SK-N-SH treated with all-trans-retinoic acid at 6 μM for 48 hours (cell line): ENCODE measurements at places on chromosomes 2 and 18.
A peak's percentile ranks its signal among the peaks of the same experiment; 100 is the strongest.

DNA sequence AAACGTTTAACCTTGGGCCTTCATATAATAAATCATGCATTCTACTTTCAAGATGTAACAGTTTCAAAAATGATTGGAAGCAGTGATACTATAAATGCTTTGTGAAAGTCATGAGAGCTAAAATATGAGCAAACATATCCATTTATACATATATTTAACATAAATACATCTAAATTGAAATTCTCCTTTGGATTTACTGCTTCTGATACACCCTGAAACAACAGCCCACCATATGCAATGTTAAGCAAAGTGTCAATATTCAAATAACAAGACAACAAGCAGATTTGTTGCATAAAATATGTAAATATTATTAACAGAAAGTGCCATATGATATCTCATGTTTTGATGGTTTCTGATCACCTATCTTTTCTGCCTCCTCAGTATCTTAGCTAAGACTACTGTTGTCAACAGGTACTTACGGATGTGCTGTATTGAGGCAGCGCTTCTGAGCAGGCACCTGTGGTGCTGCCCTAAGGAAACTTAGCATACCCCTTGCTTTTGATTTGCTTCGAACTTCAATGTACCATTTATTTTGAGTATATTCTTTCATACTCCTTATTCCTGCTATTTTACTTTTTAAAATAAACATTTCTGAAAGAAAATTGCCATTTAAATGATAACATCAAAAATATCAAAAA is 6.1 kb downstream of the FIGN start:
- no peak for ATAC-seq

- no peak for ATAC-seq
These were observed 193.6 kb downstream of the SH3RF3 start for GRCh38 chr2:109322641-109323040.

DNA sequence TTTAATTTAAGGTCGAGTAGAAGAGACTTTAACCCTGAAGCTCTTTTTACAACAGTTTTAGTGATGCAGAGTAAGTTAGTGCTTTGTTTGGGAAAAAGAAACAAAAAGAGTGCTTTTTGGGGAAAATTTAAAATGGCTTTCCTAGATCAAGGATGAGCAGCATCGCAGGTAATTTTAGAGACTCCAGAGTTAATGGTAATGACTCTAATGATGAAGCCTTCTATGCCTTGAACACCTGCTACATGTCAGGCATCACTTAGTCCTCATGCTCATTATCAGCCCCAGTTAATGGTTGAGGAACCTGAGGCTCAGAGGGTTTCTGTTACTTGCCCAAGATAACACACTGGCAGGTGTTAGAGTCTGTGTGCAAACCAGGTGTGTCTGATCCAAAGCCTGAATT is 167.8 kb downstream of the ACOXL start:
- no peak for ATAC-seq

DNA sequence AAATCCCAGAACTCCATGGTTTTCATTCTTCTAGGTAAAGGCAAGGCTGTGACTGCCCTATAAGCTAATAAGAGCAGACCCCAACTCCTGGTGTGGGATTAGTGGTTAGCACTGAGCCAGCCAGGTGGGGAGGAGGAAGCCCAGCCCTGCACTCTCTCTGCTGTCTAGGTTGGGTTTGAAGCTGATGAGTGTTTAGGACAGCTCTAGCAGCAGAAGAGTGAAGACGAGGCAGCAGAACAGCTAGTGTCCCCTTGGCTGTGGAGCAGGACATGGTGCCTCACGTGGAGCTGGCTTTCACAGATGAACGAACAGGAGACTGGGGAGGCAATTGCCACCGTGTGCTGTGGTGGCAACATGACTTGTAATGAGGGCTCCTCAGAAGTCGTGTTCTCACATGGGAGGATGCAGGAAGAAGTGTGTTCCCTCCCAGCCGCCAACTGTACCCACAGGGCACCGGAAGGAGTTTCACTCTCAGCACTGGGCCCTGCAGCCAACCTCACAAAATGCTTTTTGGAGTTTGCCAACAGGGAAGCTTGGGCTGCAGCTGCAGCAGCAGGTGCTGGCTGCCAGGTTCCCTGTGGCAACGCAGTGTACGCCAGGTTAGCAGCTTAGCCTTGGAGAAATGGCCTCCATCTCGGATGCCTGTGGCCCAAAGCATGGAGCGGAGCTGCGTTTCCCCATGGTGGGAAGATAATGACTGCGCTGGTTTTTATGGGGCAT is 328.2 kb downstream of the SETBP1 start:
- ATAC-seq = no peak

- no peak for ATAC-seq
These were observed 168.8 kb downstream of the THADA start for GRCh38 chr2:43427032-43427424.

DNA sequence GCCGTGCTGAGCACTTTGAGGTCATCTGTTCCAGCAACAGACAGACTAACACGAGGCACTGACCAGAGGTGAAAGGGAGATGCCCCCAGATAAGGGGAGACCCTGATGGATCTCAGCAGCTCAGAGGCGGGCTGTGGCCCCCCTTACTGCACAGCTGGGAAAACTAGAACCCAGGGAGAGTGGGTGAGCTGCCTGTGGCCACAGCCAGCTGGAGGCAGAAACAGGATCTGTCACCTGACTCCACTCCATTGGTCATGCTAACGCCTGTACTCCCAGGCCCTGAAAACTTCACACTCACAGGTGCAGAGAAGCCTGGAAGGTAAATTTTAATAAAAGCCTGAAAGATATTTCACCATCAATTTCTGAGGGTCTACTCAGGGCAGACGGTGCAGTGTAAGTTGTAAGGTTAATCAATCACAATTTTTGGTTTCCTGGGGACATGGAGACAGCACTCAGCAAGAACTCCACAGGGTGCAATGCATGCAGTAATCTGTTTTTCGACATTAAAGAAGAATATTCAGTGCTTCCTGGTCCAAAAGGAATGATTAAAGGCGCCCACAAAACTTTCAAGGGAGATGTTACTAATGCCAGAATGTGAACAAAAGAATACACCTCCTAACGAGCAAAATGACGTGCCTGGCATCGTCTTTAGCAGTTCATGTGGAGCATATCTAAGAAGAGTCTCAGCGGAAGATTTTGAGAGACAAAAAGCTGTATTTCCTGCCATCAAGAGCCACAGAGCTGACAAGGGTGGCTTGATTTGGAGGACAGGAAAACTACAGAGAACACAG is 173.4 kb downstream of the EIPR1 start:
- no peak for ATAC-seq

DNA sequence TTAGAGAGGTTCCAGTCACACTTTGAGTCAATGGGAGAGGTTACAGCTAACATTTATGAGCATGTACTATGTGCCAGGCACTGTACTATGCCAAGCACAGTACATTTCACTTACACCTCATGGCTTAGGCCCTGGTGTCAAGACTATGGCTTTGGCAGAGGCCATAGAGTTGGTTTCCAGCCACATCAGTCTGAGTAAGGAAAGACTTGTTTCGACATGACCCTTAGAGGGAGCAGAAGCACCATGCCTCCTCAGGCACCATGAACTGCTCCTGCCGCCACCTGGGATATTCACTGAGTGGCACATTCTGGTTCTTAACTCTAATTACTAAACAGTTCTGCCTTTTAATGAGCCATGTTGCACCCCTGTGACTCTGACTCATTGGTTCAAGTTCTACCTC is 12.7 kb downstream of the DGUOK start:
- ATAC-seq = peak; percentile 45

- ATAC-seq = peak; percentile 82
These were observed 44.2 kb upstream of the ITSN2 start for GRCh38 chr2:24404491-24404921.

DNA sequence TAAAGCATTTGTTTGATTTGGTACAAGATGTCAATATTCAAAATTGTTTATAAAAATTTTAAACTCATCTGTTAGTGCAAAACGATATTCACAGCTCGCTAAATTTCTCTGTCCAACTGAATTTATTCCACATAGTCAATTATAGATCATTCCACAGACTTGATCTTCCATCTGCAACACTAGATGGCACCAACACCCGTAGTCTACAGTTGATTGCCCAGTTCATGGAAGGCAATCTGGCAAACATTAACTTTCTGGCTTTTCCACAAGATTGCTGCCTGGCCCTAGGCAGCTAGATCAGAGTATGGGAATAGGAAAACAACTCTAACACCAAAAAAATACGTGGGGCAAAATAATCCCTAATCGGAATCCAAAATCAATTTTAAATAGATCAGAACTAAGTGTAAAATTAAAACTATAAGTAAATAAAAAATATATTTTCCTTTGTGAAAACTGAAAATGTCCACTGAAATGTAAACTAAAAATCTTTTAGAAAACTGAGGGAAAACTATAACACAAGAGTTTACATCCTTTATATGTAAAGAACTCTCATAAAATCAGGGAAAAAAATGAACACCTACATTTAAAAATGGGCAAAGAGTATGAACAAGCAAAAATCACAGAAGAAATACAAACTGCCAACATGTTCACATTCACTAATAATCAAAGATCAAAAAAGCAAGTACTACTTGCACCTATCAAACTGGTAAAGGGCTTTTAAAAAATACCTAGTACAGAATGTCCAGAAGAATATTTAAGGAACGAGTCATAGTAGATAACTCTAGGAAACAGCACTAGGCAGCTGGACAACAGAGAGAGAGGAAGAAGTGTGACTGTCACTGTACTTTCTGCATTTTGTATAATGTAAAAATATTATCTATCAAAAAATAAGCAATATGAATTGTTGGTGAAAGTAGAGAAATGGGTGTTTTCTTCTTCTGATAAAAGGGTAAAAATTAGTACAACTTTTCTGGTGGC is 35.0 kb downstream of the RTN4 start:
- ATAC-seq = peak; percentile 70

- no peak for ATAC-seq
These were observed 351.3 kb downstream of the NRXN1 start for GRCh38 chr2:50680646-50681045.

DNA sequence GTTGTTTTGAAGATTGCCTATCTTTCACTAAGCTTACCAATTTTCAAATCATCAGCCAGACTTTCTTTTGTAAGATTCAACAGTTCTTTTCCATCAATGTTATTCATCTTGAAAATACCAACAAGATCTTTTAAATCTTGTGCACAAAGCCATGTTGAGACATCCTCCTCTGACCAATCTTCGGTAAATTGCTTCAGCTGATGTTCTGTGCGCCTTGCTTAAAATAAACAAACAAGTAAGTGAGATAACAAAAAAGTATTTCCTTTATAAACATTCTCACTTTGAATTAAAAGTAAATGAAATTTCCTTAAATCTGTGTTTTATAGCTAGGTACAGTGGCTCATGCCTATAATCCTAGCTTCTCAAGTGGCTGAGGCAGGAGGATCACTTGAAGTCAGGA is 30.3 kb downstream of the WDSUB1 start:
- no peak for ATAC-seq

GRCh38 chr2:157291018-157291417 is 33.5 kb downstream of the GALNT5 start:
- no peak for ATAC-seq

- ATAC-seq = no peak
These were observed 20.5 kb upstream of the C1D start for GRCh38 chr2:68083346-68083745.

DNA sequence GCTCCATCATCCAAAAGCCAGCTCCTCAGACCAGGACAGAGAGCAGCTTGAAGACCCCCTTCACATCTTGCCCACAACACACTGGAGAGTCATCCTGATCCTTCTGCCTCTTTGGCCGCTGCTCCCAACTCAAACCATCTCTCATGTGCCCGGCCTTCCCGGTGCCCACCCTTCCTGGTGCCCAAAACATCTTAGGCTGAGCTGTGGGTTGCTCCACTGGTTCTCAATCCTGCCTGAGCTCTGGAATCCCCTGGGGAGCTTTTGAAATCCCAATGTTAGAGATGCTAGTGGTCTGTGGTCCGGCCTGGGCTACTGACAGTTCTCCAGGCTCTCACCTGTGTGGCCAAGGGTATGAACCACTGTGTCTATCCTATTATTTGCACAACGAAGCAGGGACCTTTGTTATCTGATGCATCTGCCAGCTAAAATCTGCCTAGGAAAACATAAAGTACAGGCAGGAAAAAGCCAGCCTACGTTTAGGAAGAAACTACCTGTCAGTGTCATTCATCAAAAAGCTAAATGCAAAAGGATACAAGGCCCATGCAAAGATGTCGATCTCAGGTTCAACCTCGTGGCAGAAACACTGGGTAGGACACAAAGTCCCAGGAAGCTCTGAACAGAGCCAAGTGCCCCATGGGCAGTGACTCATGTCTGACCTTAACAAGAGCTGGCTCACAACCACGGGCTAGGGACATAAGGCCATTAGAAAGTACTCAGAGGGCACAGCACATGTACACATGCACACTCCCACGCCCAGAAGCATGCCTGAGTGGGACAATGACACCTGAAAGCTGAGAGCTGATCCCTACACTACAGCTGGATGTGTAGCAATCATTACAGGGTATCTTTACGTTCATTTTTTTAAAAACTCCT is 30.8 kb downstream of the TBC1D8 start:
- ATAC-seq = no peak; the same call in 2 of the 3 replicates

DNA sequence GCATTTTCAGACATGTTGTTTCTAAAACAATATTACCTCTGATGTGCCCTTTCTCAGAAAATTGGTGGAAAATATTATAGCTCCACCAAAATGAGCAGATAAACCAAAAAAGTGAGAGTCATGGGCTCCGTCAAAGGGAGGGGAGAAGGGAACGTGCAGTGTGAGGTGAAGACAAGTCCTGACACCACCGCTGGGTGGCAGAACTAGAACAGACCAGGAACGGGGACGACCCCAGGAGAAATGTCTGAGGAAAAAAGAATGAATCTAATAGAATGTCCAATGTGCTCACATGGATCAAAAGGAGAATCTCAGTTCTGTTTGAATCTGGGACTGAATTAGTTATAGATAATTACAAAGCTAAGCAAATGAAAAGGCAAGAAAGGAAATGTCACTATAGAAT is 22.6 kb upstream of the BCL2 start:
- ATAC-seq = peak; percentile 69

DNA sequence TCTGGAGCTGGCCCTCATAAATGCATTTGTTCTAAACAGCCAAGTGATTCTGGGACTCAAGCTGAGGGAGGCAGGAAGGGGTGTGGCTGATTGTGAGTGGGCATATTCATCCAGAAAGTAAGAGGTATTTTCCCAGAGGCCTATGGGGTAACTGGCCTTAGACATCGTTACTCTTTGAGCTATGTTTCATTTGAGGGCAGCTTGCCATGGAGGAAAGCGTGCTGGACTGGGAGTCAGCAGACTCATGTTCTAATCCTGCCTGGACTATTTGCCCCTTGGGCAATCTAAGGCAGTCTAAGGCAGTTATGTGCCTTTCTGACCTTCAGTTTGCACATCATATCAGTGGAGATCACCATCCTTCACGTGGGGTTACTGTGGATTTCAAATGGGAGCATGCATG is 93.5 kb upstream of the SLC14A2 start:
- ATAC-seq = no peak

- no peak for ATAC-seq
These were observed 237.5 kb downstream of the LDLRAD4 start for GRCh38 chr18:13455960-13456481.

DNA sequence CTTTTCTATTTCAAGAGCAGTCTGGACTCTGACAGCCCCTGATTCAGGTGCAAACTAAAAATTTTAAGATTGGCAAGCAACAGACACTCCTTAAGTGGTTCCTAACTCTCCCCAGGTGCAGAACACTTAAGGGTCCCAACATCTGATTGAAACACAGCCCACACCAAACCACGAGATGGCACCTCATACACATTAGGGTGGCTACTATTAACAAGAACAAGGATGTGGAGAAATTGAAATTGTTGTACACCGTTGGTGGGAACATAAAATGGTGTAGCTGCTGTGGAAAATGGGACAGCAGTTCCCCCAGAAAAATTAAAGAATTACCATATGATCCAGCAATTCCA is 82.3 kb downstream of the POLR1A start:
- no peak for ATAC-seq
